Heart left ventricle (tissue), 16 donors: ENCODE measurements at places on chromosomes 7 and 10.
A peak's percentile ranks its signal among the peaks of the same experiment; 100 is the strongest.

- no peak overlapping the region for H3K4me3 ChIP-seq
- peak; percentile 56 for DNase-seq
- no peaks in the 10 kb centered on the region for H3K27me3 ChIP-seq
- H3K36me3 ChIP-seq = no peaks in the 10 kb centered on the region
These were observed 231.3 kb downstream of the LRMDA start for GRCh38 chr10:75662715-75663114.

DNA sequence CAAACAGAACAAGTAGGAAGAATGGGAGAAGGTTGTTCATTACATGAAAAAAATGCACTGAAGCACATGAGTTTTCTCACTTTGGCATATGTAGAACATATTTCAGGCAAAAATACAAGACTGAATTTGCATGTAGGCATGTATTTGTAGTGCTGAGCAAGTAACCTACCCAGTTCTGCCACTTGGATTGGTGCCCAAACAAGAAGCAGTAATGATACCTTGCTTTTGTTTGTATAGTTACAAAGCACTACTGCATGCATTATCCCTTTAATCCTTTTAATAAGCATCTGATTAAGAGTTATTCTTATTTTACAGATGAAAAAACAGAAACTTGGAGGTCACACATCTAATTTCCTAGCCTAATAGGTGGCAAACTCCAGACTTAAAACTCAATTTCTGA, 23.1 kb upstream of the CTTNBP2 start:
- no peak for DNase-seq
- no peaks in the 10 kb centered on the region for H3K36me3 ChIP-seq
- no peak overlapping the region for H3K27ac ChIP-seq
- no peaks in the 10 kb centered on the region for H3K27me3 ChIP-seq
- no peaks in the 10 kb centered on the region for H3K4me1 ChIP-seq
- no peak overlapping the region for H3K4me3 ChIP-seq

DNA sequence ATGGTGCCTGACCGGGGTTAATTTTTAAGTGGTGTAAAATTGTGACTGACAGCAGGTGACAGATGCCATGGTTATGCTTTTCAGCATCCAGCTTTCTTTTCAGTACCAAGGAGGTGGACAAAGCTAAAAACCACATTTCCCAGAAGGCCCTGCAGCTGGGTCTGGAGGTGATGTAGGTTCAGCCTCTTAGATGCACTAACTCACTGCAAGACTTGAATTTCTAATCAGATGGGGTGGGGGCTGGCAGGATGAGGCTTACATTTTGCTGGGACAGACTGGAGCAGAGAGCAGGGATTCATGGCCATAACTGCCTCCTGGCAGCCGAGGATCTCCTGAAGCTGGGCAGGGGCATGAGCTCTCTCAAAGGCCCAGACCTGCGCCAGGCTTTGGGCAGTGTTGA, 52.4 kb downstream of the PDIA4 start:
- H3K4me1 ChIP-seq = no peaks in the 10 kb centered on the region
- H3K4me3 ChIP-seq = no peak overlapping the region
- H3K27me3 ChIP-seq = peaks cover 3% of the 10 kb centered on the region
- no peak overlapping the region for H3K27ac ChIP-seq
- DNase-seq = no peak
- H3K36me3 ChIP-seq = no peaks in the 10 kb centered on the region

DNA sequence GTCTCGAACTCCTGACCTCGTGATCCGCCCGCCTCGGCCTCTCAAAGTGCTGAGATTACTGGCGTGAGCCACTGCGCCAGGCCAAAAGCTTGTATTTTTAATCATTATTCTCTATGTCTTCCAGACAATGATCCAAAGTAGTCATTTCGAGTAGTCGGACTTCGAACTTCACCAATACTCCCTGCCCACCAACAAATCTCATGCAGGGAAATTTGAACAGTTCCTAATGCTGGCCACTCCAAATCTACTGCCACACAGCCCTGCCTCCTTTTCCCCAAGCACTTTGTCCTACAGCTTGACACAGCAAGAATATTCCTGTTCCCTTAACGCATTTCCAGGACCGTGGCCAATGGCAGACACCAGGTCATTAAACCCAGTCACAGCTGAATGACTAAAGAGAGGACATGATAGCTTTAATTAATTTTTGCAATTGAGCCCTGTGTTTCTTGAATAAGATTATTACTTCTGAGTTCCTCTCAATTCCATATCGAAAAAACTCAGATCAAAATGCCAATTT, 142.3 kb upstream of the NRP1 start:
- peak; percentile 47 for DNase-seq
- H3K4me3 ChIP-seq = no peak overlapping the region
- H3K27ac ChIP-seq = no peak overlapping the region
- no peaks in the 10 kb centered on the region for H3K36me3 ChIP-seq

DNA sequence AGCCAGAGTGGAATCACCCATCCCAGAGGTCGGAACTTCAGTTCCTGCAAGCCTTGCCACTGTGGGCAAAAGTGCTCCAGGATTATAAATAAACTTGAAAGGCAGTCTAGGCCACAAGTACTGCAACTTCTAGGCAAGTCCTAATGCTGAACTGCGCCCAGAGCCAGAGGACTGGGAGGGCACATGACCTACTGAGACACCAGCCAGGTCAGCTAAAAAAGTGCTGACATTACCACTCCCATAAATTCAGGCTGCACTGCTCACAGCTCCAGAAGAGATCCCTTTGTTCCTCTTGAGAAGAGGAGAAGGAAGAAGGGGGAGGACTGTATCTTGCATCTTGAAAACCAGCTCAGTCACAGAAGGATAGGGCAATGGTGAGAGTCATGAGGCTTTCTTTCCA, 1084.1 kb upstream of the PHF14 start:
- no peaks in the 10 kb centered on the region for H3K27me3 ChIP-seq
- DNase-seq = peak; percentile 25
- H3K4me1 ChIP-seq = no peaks in the 10 kb centered on the region
